ENCODE measurements at places on chromosomes 6 and 20.

GRCh38 chr6:13355999-13356785 lies 27.9 kb upstream of the TBC1D7 start:
- peak; percentile 67 for DNase-seq

GRCh38 chr6:113750151-113750855 lies 106.8 kb upstream of the MARCKS start:
- DNase-seq, result no peak

- no peak for DNase-seq
Observed at GRCh38 chr20:44279228-44279627, 31.8 kb downstream of the FITM2 start.

- no peak for DNase-seq
Observed at GRCh38 chr20:64216036-64216435, 39.5 kb upstream of the PCMTD2 start.

DNA sequence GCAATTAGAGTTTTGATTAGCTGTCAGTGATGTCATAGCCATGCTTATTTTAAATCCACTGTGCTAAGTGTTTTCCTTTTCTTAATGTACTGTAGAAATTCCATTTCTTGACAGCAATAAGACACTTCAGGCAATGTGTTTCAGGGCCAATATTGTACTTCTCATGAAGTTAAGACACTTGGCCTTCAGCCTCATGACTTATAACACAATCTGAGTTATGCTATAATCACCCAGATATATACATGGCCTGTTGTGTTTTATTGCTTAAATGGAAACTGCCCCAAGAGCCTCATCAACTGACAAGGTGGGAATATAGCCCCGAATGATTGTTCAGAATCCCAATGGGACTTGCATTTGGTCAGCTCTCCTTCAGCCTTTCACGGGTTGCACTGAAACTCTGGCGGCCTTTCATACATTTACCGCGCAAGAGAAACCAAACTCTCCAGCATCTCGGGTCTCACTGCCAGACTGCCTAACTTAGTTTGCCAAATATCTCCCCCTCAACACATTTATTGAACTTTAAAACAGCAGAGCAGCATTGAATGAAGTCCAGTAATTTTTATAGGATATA lies 44.2 kb upstream of the TBX18 start:
- no peak for DNase-seq

DNA sequence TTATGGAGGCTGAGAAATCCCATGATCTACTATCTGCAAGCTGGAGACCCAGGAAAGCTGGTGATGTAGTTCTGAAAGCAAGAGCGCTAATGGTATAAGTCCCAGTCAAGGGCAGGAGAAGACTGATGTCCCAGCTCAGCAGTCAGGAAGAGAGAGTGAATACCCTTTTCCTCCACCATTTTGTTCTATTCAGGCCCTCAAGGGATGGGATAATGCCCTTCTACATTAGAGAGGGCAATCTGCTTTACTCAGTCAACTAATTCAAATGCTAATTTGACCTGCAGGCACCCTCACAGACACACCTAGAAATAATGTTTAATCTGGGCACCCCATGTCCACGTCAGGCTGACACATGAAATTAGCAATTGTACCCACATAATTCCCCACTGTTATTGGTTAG lies 10.8 kb upstream of the FYN start:
- no peak for DNase-seq

DNA sequence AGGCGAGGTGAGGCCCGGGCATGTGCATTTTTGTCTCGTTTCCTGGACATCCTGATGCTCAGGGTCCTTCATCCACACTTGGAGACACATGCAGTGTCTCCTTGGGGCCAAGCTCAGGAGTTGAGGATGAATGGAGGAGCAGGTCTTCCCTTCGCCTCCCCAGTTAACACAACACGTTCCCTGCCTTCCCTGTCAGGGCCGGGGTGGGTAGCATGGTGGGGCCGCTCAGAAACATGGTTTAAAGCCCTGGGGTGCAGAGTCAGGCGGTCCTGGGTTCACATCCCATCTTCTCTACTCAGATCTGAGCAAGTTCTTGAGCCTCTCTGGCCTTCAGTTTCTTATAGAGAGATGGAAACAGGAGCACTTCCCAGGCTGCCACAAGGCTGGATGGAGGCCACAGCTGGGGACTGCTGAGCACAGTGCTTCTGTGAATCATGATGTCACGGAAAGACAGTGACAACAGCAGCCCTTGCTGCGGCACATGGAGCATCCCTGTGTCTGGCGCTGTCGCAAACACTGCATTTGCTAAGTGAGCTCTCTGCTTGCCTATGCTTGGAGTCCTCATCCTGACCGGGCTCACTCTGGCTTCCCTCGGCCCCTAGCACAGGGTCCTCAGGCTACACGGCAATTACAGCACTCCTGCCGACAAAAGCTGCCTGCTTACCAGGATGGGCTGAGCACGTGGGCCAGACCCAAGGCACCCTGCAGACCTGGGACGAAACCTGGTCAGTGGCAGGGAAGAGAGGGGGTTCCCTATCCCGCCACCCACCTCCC lies 45.6 kb upstream of the STX16 start:
- no peak for DNase-seq

DNA sequence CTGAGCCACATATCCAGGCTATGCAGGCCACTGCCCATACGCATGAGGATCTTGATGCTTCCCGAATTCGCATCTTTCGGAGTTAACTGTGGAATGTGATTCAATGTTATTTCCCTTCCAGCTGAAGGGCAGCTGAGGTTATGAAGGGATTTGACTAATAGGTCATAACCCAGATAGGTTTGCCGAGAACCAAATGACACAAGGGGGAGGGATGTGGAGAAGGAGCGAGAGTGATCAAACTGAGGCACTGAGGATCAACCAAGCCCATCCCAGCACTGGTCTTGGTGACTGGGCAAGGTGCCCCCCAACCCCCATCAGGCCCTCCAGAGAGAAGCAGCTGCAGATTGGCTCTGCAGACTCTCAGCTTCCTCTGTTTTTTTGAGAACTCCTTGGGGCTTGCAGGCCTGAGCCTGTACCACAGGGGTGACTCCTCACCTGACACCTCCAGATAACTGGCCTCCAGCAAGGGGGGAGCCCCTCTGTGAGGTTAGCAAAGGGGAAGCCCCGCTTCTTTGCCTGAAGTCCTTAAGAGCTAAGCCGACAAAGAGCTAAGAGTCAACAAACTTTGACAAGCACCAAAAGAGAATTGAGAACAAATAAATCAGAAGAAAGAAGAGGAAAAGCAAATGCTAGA lies 185.9 kb downstream of the PDE7B start:
- no peak for DNase-seq

Measured in CD4-positive, alpha-beta T cell treated with Interleukin-15 for 4 hours (primary cell).